ENCODE measurements at places on chromosomes 13 and 19. TPM values are rescaled to one million over a fixed set of nuclear protein-coding genes. Genes with fewer than 3 reads are reported as not detected.

DNA sequence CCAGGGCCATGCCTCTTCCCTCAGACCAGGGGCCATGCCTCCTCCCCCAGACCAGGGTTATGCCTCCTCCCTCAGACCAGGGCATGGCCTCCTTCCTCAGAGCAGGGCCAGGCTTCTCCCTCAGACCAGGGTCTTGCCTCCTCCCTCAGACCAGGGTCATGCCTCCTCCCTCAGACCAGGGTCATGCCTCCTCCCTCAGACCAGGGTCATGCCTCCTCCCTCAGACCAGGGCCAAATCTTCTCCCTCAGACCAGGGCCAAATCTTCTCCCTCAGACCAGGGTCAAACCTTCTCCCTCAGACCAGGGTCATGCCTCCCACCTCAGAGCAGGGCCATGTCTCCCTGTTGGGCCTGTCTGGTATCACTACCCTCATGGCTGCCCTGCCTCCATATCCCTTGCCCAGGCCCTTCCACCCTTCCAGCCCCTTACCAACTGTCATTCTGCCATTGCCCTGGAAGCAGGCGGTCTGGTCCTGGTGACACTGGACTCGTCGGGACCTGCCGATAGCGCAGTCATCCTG, 4.2 kb downstream of the LYPD5 start:
- DNase-seq = no peak

Gene NKPD1
- total RNA-seq = 0.64 TPM

DNA sequence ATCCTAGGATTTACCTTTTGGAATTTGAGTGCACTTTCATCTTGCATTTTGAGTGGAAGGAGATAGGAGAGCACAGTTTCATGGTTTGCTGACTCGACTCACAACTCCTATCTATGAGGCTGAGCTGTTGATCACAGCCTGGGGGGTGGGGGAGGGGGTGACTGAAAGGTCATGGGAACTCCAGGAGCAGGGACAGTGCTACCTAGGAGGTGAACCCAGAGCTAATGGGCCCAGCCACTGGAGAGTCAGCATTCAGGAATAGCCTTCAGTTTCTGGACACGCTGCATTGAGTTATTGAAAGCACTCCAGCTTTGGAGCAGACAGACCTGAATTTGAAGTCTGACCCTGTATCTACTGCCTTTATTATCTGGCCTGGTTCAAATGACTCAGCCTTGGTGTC, 339.9 kb downstream of the SLC7A1 start:
- DNase-seq = no peak

DNA sequence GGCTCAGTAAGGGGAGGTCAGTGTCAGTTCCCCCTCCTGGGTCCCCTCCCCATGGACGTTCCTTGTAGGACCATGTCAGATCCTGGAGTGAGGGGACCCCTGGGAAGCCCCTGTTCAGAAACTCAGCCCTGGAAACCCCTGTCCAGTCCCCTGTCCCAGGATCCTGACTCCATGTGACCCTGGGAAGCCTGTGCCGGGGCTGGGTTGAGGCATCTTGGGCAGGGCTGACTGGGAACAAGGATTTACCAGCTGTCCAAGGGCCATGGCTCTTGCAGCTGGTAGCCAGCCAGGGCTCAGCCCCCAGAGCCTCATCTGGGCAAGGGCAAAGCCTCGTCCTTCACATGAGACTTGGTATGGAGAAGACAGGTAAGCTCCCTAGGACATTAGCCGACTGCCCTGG, 25.1 kb downstream of the CEACAM4 start:
- DNase-seq = no peak

- no peak for DNase-seq
Observed at GRCh38 chr13:98301721-98302120, 124.7 kb upstream of the RNF113B start.

- no peak for DNase-seq
Observed at GRCh38 chr19:13154241-13154778, 4.1 kb downstream of the IER2 start.

- no peak for DNase-seq
Observed at GRCh38 chr13:79628463-79628862, 147.5 kb downstream of the NDFIP2 start.

Gene CLEC4M
- total RNA-seq = not detected

DNA sequence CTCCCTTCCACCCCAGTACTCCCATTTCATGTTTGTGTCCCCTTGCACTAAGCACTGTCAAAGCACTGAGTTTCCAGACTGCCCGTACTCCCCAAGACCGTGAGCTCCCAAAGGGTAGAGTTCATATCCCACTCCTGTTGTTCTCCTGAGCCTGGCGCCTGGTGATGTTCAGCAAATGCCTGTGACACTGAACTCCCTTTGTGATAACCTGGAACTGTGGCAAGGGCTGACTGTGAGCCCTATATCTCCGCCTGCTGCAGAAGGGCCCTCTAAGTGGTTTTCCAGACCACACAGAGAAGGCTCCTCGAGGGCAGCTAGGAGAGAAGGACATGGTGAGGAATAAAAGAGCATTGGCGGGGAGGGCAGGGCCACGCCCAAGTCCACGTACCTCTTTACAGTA, 67.5 kb downstream of the ATP7B start:
- no peak for DNase-seq

DNA sequence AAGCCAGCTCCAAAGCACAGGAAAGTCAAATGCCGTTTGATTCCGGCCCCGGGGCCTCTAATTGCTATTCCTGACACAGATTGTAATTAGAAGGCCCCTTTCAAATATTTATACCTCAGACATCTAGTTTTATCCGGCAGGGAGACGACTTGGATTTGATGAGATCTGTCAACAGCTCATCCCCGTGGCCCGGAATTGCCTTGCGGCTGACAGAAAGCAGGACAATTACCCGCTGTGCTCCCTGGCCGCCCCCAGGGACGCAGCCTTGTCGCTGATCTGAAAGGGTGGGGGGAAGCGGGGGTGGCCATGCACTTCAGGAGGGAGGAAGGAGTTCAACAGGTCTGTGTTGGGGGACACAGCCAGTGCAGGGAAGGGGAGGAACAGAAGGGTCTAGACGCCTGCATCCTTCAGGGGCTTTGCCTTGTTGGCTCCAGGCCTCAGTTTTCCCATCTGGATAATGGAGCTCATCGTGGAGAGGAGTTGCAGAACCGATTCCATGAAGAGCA, 1.8 kb upstream of the SHD start:
- DNase-seq = no peak

DNA sequence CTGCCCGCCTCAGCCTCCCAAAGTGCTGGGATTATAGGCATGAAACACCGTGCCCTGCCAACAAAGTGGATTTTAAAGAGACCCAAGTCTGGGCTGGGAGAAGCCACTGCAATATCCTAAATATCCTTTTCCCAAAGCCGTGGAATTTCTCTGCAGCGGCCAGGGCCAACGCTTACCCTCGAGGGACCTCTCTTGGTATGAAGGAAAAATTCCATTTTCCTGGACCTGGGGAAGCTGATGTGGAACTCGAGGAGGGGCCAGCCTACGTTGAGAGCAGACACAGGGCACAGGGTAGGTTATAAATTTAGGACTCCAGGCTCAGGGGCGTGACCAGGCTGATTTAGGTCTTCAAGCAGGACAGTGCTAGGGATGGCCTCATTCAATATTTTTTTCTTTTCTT, 17.7 kb upstream of the UPF1 start:
- no peak for DNase-seq

Gene LENG1
- 7.6 TPM for total RNA-seq

Gene IFNL1
- total RNA-seq = not detected

DNA sequence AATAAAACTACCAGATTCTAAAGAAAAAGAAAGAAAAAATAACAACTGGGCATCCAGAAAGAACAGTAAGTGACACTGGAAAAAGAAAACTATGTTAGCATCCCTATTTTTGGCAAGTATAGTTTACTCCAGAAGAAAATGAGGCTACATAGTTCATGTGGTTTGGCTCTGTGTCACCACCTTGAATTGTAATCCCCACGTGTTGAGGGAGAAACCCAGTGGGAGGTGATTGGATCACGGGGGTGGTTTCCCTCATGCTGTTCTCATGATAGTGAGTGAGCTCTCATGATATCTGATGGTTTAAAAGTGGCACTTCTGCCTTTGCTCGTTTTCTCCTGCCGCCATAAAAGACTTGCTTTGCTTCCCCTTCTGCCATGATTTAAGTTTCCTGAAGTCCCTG, 76.9 kb downstream of the ITGBL1 start:
- no peak for DNase-seq

Gene HTR2A
- total RNA-seq = not detected

DNA sequence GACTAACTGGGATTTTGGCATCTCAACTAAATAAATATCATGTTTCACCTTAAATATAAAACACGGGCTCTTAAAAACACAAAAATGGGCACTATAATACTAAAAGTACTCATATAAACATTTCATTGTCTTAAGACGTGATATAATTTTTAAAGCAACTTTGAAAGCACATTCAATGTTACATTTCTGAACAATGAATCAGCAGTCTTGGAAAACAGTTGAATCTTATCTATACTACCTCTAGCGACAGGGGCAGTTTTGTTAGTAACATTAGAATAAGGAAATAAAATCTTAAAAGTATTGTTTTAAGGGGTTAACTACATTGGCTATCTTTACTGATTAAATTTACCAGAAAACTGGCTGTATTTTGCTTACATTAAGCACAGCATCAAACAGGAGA, 156.9 kb downstream of the UGGT2 start:
- DNase-seq = no peak

Gene UHRF1
- 109 TPM for total RNA-seq

Gene DCAF15
- total RNA-seq = 46.2 TPM

DNA sequence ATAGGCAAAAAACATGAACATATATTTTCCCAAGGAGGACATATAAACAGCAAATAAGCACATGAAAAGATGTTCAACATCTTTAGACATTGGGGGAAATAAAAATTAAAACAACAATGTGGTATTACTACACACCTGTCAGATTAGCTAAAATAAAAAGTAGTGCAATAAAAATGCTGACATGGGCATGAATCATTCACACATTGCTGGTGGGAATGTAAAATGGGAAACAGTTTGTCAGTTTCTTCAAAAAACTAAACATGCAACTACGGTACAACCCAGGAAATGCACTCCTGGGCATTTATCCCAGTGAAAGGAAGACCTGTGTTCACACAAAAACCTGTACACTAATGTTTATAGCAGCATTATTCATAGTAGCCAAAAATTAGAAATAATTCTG, 5.3 kb upstream of the SUCLA2 start:
- no peak for DNase-seq

- DNase-seq = peak; percentile 28
Observed at GRCh38 chr13:108322206-108322824, 52.8 kb downstream of the TNFSF13B start.

DNA sequence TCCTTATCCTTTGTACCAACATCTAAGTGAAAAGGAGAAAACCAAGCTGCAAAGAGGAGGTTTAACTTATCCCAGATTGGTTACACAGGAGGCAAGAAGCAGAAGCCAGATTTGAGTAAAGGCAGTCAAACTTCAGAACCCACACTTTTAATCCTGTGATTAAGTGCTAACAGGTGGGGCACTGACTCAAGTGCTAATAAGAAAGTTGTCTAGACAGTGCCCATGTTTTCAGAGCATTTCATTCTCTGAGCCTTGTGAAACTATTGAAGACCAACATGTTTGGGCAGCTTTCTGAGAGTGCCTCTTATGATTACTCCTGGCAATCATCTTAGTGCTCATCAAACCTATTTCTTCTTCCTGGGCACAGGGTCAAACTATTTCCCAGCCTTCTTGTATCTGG, 380.8 kb downstream of the KCNRG start:
- DNase-seq = no peak

DNA sequence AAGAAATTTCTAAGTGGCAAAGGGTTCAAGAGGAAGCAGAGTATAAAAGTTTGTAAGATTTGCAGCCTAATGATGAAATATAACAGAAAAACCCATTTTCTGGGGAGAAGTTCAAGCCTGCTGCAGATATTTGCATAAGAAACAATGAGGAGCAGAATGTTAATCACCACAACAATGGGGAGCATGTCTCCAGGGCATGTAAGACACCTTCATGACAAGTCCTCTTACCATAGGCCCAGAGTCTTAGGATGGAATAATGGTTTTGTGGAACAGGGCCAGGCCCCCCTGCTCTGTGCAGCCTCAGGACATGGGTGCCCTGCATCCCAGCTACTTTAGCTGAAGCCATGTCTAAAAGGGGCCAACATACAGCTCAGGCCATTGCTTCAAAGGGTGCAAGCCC, 809.0 kb upstream of the SLITRK5 start:
- no peak for DNase-seq

DNA sequence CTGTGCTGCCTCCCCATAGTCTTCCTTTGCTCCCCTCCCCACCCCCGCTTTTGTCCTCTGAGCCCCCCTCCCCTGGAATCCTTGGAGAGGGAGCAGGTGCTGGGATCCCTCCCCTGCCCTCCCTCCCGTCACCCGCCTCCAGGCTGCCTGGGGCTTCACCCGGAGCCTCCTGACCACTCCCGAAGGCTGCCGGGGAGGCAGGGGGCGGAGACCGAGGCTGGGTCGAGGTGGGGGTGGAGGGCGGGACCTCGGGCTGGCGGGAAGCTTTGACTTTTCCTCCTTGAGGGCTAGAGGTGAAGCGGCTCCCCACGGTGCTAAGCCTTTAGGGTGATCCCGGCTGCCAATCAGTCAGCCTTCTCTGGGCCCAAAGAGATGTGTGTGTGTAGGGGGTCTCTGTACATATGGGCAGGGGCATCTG, 1.5 kb downstream of the KMT5C start:
- peak; percentile 21 for DNase-seq

Gene ATP4B
- not detected for total RNA-seq

- no peak for DNase-seq
Observed at GRCh38 chr13:46211116-46211482, 629 bp upstream of the LRRC63 start.

DNA sequence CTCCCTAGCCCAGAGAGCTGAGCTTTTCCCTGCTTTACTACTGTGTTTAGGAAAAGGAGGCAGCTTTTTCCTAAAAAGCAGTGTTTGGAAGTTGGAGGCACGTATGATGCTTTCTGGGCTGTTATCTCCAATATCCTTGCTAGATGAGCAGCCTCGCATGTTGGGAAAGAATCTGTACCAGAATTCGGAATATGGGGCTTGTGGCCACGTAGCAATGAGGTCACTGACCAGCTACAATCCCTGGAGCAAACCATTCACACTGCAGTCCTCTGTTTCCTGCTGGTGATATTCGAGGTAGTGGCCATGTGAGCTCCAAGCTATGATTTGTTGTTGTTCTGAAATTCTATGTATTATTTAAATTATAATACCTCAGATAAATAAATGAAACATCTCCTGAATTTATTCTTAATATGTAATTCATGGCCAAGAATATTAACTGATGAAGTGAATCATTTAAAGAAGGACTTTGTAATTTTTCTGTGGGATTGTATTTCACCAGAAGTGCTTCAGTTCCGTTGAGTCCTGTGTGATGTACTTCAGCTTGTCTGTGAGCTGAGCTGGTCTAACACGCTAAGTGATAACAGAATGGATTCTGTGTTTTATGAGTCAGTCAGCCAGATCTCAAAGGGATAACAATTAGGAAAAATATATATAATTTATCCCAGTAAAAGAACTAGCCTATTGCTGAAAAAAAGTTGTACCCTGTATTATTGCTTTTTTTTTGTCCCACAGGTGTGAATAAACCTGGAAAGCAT, 319.5 kb downstream of the SHISA2 start:
- DNase-seq = no peak

Gene ZNF626
- total RNA-seq = not detected

- no peak for DNase-seq
Observed at GRCh38 chr13:40272776-40273139, 393.7 kb downstream of the FOXO1 start.

Gene CEACAM3
- total RNA-seq = not detected

- DNase-seq = no peak
Observed at GRCh38 chr13:29911781-29912418, 61.5 kb upstream of the UBL3 start.

GRCh38 chr19:47711652-47712242, 1.5 kb upstream of the EHD2 start:
- no peak for DNase-seq

Gene TLE2
- 35.6 TPM for total RNA-seq

All from HCT116 (cell line).